ENCODE measurements at places on chromosomes 7 and 10.

DNA sequence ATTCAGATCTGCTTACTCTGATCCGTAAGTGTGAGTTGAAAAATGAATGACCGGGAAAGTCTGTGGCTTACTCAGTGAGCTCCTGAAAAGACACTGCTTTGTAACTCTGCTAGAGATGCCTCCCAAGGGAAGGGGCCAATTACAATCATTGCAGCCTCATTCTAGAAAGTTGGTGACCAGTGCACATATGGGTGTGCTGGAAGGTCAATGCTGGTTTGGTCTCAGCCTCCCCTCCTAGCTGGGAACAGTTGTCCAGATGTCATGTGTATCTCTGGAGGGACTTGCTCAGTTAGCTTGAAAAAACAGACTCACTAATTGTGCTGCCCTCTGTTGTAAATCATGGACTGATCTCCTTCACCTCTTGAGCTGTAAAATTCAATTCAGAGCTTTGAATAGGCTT is 405.0 kb downstream of the ADRA2A start:
- DNase-seq = no peak

GRCh38 chr10:30200017-30200415 is 140.6 kb upstream of the JCAD start:
- no peak for DNase-seq

- DNase-seq = no peak
Measured at GRCh38 chr7:142431491-142431890, 173.6 kb upstream of the PRSS58 start.

DNA sequence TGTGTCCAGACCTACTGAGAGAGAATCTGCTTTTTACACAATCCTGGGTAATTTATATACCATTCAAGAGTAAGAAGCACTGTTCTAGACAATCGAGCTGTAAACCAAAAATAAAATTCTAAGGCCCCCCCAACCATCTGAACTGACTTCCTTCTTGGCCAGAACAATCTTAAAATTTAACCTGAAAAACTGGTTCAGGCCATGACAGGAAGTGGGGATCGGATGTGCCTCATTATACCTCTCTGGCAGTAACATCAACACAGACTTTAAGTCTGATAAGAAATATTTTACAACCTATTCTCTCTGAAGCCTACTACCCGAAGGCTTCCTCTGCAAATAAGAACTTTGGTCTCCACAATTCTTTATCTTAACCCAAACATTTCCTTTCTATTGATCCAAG is 75.2 kb upstream of the KIF5B start:
- DNase-seq = no peak

DNA sequence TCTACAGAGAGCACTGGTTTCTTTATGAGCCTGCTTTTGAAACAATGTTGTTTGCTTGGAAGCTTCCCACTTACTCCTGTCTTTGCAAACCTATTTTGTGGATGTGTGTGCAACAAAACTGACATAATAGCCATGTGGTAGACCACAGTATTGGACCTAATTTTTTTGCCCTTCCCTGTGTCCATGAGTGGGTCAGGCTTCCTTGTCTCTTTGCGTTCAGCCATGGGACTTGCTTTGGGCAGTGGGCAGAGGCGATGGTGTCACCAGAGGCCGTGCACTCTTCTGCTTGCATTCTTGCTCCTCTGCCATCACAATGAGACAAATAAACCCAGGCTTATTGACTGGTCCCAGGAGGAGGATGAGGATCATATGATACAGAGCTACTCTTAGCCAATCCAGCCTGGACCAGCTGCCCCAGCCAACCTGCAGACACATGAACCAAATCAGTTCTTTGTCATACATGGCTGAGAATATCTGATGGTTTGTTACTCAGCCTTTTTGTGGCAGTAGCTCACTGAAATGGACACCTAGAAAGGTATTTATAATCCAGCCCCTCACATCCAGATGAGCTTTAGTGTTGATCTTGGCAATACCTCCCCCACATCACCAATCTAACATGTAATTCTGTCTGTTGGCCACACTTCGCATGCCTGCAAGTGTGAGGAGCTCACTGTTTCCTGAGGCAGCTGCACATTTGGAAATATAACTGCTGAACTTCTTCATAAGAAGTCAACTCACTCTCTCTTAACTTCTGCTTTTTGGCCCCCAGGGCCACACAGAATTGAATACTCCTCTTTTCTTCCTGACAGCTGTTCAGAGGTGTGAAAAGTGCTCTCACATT is 427.8 kb upstream of the ZMIZ1 start:
- DNase-seq = no peak

DNA sequence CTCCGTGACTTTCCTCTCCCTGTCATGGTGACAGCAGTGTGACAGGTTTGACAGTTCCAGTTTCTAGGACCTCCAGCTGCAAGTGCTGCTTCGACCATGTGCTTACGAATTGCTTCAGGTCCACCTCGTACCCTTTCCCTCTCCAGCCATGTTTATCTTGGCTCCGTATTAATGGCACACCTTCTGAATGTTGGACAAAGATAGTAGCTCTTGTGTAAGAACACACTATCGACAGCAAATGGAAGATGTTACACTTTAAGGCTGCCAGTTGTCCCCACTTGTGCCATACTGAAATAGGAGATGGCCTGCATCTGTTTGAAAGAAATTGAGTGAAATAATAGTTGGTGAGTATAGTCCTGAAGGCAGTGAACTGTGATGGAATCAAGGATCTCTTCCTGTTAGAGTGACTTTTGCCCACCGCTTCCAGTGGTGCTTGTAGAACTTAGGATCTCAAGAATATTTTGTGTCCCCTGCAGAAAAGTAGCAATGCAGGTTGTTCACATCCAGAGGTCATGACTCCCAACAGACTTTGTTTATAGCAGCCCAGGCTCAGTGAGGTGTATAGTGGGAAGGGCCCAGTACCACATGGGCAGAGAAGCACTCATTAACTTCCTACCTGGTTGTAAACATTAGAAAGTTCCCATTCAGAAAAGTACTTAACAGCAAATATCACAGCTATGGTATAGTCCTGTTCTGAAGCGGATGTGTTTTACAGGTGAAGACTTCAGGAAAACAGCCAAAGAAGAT is 629.7 kb upstream of the GALNT17 start:
- no peak for DNase-seq

- DNase-seq = no peak
Measured at GRCh38 chr10:49690698-49691356, 11.4 kb downstream of the C10orf53 start.

- DNase-seq = no peak
Measured at GRCh38 chr10:108567899-108568752, 1355.2 kb downstream of the XPNPEP1 start.

DNA sequence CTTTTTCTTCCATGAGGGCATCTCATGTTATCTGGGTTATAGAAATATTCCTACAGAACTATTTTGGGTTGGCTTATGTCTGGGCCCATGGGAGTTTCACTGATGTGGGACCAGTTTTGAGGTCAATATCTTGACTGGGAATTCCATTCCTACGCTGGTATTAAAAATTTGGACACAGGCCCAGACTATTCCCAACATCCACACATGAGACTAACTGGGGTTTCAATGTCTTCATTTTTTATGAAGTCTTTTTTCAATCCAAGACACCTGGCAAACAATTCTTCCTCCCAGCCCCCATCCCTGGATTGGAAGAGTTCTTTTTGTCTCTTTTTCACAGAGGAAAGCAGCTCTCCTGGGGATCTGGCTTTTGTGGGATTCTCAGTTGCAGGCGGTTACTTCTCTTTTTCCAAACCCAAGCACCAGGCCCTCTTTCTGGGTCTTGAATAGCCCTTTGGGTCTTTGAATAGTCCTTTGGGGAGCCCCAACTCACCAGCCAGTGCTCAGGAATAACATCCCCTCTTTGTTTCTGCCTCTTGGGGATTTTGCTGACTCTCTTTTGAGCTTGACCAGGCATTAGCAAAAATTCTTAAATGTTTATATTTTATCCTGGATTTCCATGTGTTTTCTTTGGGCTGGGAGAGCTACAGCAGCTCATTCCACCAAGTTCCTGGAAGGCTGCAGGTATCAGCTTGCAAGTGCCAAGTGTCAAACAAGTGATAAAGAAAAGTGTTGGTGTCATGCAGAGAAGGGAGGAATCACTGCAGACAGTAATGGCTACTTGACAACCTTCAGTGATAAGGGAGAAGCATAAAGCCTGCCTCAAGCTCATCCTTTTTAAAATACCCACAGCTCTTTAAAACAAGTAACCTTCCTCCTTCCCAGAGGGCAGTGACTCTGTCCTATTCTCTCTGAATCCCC is 234.3 kb downstream of the ADAM12 start:
- DNase-seq = no peak

DNA sequence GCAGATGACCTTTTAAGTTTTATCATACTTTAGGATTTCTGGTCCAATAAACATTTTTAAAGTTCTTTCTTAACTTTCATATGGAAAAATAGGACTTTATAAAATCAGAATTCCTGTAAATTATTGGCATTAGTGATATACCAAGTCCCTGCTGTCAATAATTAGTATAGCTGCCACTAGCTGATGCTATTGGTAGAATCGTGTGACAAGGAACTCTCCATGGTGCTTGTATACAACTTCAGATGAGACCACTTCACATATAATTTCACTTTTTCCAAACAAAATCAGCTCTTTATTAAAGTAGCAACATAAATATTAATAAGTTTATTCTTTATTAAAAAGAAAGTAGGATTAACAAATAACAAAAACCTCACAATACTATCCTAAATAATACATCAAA is 49.9 kb downstream of the ZNF800 start:
- no peak for DNase-seq

DNA sequence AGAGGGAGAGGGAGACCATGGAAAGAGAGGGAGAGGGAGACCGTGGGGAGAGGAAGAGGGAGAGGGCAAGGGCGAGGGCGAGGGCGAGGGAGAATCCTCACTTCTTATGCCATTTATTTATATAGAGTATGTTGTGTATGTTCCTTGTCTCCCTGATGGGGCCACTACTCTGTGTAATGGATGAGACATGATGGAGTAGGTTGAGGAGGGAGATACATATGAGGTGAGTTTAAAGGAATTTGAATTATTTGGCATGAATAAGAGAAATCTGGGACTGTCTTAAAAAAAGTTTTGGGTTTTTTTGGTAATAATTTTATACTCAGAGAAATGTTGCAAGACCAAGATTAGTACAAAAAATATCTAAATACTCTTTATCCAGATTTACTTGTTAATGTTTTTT is 20.1 kb downstream of the CCSER2 start:
- DNase-seq = no peak

- DNase-seq = no peak
Measured at GRCh38 chr10:3853016-3853415, 68.0 kb upstream of the KLF6 start.

DNA sequence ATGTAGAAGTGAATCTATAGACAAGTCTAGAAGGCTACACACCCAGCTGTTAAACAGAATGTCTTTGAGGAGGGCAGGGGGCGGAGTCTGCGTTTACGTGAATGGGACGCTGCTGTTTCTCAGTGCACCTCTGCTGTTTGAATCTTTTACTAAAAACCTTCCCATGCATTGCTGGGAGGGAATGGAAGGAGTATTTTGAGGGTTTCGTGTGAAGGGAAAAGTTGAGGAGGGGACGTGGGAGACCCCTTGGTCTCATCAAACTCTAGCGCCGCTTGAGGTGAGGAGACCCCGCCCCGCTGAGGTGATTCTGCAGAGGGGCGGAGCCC is 492 bp upstream of the VCL start:
- DNase-seq = no peak

DNA sequence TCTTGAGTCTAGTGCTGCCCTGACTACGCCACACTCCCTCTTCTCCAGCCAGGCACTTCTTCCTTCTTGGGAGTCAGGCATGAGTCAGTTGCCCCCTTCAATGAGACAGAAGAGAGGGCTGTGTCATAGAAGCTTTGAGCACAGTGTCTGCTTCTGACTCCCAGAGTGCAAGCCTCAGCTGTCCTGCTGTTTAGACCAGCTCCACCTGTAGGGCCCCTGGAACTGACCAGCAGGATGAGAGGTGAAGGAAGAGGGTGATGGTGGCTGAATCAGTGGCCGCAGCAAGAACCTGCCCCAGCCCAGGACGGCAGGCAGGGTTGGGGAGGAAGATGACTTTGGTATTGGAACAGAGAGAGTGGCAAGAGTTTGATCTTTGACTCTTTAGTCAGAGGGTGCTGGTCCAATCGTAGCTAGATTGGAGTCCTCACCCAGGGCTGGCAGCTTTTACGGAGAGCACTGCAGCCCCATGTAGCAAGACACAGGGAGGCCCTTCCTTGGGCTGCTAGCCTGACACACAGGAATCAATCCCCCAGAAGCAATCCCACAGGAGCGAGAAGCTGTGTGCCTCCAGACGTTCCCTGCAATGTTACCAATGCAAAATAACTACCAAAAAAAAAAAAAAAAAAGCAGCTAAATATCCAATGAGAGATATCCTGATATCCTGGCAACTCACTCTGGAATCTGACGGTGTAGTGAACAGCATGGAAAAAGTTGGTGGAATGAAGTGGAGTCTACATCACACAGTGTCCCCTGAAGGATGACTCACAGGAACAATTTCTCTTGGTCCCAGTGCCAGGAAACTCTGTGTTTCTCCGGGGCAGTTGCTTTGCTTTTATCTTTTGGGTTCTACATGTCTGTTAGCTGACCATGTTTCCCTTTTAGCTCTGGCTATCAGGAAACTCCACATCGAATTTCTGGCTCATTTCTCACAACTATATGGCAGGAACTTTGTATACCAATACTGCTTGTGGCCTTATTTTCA is 6.9 kb downstream of the C10orf62 start:
- DNase-seq = no peak

GRCh38 chr10:25766687-25767221 is 167.3 kb upstream of the MYO3A start:
- no peak for DNase-seq

DNA sequence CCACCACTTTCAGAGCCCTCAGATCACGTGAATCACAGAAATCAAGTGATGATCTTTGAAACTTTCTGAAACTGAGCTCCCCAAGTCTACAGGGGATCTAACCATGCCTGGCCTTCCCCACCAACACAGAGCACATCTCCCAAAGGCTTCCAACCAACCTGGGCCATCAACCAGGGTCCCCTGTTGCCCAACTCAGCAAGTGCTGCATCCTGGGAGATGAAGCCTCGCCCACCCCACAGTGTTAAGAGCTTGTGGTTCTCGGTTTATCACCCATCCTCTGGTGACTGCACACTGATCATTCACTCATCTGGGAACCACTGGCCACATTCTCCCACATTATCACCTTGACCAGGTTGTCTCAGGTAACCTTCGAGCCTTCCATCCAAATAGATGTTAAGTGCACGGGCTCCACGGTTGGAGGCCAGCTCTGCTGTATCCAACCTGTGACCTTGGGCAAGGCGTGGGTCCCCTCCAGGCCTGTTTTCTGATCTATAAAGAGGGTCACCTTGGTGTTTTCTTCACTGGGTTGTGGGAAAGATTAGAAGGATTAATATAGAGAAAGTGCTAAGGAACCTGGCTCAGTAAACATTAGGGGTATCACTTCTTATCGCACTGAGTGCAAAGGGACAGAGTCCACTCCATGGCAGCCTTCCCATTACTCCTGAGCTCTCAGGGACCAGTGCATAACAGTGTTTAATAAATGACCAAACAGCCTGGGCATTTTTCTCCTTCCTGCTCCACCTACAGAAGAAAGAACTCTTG is 3.6 kb downstream of the ZNF488 start:
- no peak for DNase-seq

DNA sequence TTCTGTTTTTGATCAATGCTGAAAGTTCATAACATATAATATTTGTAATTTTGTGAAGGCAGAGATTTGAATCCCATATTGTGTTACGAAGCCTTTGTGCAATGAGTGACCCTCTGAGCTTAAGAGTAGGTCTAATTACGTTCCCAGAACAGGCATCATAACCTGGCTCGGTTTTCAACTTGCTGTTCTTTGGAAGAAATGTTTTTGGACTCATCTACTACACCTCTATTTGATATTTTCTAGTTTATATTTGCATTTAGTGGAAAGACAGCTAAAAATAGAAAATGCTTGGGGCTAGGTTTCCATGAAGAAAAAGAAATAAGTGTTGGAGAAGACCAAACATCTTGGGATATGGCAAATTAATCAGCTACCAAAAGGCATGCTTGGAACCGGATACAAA is 234.8 kb downstream of the AGMO start:
- DNase-seq = no peak

Data from activated CD4-positive, alpha-beta T cell treated with anti-CD3 and anti-CD28 coated beads for 36 hours (primary cell).